Right ventricle myocardium superior (tissue), 1 donor: ENCODE measurements at places on chromosomes 1 and 21. TPM values are rescaled to one million over a fixed set of nuclear protein-coding genes. Genes with fewer than 3 reads are reported as not detected.

GRCh38 chr1:87408665-87409248 is 80.1 kb downstream of the LMO4 start:
- DNase-seq: no peak

- no peak for DNase-seq
These were observed 17.4 kb upstream of the LRIG2 start for GRCh38 chr1:113055570-113055969.

DNA sequence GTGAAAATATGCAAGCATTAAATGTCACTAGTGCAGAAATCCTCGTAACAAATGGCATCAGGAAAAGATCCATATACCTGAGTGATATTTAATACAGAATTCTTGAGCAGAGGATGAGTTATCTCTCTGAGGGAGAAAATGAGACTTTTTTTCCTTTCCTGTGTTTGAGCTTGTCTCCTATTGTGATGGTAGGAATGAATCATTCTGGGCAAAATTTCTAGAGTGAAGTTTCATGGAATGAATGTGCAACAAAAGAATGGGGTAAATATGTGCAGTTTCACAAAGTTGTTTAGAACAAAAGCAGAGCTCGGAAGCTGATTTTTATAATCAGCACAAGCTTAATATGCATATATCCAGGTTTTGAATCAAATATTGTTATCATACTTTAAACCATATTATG is 4.6 kb downstream of the CTPS1 start:
- DNase-seq: no peak

KRTAP19-8 gene
- total RNA-seq: not detected

SLC30A2 gene
- 3.0 TPM for total RNA-seq
